ENCODE measurements at places on chromosomes 16 and 17.

DNA sequence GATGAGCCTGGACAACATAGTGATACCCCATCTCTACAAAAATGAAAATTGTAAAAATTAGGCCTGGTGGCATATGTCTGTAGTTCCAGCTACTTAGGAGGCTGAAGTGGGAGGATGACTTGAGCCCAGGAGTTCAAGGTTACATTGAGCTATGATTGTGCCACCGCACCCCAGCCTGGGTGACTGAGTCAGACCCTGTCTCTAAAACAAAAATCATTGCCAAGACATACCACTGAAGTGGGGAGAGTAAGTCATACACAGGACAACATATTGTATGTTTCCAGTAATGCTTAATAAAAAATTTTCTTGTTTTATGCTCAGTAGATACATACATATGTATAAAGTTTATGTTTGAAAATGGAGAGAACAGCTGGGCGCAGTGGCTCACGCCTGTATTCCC, 39.2 kb downstream of the NDE1 start:
- no peak for DNase-seq

GRCh38 chr16:56615353-56615752, 7.0 kb downstream of the MT2A start:
- DNase-seq, result no peak

DNA sequence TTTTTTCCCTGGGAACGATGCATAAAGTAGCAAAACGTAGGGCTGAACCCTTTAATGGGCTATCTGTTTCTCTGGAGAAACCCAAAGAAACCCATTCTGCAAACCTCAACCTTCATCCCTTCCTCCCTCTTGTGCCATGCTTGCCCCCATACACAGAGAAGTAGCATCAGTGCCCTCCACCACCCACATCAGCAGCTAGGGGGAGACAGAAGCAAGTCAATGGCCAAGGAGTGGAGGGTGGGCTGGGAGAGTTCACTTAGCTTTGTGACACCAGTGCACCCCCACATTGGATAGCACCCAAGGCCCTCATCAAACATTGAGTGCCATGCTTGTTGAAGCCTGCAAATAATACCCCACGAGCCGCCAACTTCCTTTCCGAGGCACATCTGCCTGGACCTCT, 282.4 kb downstream of the ABCC12 start:
- DNase-seq, result no peak

DNA sequence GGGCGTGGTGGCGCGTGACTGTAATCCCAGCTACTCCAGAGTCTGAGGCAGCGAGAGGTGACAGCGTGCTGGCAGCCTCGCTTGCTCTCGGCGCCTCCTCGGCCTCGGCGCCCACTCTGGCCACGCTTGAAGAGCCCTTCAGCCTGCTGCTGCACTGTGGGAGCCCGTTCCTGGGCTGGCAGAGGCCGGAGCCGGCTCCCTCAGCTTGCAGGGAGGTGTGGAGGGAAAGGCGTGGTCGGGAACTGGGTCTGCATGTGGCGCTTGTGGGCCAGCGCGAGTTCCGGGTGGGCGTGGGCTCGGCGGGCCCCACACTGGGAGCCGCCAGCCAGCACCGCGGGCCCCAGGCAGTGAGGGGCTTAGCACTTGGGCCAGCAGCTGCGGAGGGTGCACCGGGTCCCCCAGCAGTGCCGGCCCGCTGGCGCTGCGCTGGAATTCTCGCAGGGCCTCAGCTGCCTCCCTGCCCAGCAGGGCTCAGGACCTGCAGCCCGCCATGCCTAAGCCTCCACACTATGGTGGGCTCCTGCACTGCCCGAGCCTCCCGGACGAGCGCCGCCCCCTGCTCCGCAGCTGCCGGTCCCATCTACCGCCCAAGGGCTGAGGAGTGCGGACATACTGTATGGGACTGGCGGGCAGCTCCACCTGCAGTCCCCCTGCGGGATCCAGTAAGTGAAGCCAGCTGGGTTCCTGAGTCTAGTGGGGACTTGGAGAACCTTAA, 1093.3 kb upstream of the CDH8 start:
- DNase-seq, result no peak

GRCh38 chr16:7979448-7980132, 610.7 kb downstream of the TMEM114 start:
- no peak for DNase-seq

DNA sequence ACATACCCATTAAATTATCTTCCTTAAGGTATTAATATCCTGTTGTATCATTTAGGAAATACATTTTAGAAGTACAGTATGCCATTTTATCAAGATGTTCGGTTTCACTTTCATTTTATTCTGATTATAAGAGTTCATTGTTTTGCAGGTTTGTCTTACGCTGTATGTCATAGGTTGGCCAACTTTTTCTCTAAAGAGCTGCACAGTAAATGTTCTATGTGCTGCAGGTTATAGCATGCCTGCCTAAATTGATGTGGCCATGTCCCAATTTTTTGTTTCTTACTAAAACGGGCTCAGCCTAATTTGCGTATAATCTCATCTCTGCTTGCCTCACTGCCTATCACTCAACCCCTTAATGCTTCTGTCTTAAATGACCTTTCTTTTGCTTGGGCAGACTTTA, 126.4 kb downstream of the USP22 start:
- no peak for DNase-seq

- DNase-seq, result no peak
Observed at GRCh38 chr17:35710950-35711349, 20.5 kb upstream of the RASL10B start.

GRCh38 chr17:31583772-31584356, 192.4 kb downstream of the RAB11FIP4 start:
- no peak for DNase-seq

GRCh38 chr17:64171041-64171440, 41.1 kb upstream of the ERN1 start:
- DNase-seq, result no peak

GRCh38 chr16:19912455-19913339, 28.0 kb upstream of the GPRC5B start:
- no peak for DNase-seq

DNA sequence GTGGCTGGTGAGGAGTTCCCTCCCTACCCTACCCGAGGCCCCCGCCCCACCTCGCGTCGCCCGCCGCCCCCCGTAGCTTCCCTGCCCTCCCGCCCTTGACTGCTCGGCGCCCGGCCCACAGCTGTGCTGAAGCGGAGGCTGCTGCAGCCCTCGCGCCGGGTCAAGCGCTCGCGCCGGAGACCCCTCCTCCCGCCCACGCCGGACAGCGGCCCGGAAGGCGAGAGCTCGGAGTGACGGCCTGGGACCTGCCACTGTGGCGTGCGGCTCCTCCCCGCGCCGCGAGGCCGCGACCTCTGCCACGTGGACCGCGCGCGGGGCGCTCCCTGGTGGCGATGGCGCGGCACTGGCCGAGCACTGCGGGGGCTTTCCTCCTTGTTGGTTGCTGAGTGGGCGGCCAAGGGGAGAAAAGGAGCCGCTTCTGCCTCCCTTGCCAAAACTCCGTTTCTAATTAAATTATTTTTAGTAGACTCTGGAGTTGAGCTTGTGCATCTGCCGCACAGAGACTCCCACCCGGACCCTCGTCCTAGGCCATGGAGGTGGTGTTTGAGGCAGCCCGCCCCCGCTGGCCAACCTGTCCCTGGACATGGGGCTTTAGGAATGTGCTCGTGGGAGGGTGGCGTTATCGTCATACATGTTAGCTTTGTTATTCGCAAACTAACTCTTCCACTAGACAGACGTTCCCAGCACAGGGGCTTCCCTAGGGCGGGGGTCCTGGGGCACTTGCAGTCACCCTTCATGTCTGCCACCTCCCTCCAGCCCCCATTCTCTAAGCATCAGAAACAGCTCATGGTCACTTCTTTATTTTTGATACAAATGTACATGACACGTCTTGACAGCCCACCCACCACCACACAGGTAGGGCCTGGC, 4.4 kb downstream of the TP53I13 start:
- peak; percentile 78 for DNase-seq

DNA sequence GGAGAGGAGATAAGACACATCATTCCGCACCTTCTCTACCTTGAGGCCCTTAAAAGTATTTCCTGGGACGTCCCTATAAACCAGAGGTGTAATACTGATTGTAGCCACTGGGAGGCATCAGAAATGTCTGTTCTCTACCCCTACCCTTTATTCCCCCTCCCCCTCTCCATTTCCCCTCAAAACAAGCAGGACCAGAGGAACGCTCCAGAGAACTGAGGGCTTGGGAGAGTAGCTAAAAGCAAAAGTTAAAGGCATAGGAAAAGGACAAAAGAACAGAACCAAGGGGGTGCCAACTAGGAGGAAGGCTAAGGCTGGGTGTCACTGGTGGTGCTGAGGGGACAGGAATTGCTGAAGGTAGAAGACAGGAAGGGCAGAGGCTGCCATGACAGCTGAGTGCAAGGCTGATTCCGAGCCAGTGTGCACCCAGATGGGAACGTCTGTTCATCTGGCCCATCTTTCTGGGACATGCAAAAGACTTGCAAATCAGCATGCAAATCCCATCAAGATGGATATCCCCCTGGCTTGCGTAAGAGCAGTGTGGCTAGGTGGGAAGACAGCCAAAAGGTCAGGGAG, 6.7 kb downstream of the CAMTA2 start:
- DNase-seq, result peak; percentile 41

DNA sequence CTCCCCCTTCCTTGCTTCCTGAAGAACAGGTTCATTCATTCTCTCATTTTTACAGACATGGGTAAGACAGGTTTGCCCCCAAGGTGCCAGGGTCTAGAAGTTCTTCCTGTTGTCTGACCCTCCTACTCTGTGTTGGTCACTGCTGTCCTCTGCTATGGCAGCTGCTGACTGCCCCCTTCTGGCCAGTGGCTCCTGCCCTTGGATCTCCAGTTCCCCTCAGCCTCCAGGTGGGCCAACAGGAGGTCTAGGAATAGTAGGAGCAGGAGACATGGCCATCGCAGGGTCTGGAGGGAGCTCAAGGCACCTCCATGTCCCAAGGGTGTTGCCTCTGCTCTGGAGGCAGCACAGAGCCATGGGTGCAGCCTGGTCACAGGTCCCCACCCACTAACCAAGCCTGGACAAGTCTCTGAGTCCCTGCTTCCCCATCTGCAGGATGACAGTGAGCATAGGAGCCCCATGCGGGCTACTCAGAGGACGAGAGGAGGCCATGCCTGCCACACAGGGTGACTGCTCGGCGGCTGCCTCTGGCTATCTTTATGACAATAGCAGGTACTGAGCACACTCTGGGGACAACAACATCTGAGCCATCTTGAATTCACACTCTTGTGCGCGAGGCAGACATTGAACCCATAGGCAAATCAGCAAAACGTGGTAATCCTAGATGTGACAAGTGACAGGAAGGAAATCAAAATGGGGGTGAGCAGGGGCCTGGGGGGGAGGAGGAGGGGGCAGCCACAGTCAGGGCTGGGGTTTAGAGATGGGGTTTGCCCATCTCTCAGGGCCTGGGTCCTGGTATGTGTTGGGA, 27.0 kb upstream of the NXPH3 start:
- no peak for DNase-seq

- DNase-seq, result no peak
Observed at GRCh38 chr16:51149721-51150164, 1.3 kb downstream of the SALL1 start.

DNA sequence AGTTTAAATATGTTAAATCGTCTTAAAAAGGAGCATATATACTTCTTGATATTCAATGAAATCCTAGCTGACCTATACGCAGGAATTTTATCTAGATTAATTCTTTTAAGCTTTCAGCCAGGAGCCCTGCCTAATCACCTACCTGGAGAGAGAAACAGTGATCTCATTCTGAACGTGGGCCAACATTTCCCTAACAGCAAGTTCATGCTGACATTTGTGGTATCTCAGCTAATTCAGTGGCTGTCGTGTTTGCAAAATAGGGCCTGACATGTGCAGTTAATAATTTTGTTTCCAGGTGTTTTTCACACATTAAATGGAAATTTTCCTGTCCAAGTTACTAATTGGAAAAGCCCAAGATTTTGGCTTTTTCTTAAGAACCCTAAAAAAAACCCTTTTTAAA, 17.4 kb downstream of the KRT24 start:
- no peak for DNase-seq

GRCh38 chr16:69709456-69710084, 16.8 kb downstream of the NQO1 start:
- no peak for DNase-seq

GRCh38 chr16:88667461-88667860, 4.6 kb upstream of the MVD start:
- no peak for DNase-seq

DNA sequence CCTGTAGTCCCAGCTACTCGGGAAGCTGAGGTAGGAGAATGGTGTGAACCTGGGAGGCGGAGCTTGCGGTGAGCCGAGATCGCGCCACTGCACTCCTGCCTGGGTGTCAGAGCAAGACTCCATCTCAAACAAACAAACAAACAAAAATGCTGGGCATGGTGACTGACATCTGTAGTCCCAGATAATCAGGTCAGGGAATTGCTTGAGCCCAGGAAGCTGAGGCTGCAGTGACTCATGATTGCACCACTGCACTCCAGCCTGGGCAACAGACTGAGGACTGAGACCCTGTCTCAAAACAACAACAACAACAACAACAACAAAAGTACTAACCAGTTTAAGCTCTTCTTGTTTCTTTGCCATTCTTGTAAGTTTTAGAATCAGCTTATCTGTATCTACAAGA, 383.0 kb upstream of the PMFBP1 start:
- DNase-seq, result no peak

GRCh38 chr17:75047398-75048098, 523 bp downstream of the KCTD2 start:
- DNase-seq, result no peak

DNA sequence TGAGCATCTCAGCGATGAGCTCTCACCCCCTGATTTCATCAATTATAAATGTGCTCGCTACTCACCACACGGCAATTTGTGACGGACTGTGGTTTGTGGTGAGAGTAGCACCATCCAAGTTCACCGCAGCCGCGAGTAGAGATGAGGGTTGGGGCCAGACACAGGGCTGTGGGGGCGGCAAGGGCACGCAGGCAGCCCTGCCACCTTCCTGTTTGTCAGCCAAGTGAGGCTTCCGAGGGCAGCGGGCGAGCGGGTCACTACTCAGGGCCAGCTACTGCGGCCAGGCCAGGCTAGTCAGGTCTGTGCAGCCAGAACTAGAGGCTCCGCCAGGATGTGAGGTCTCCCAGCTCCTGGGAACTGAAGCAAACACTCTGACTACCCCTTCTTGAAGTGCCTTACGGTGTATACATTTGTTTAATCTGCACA, 39.6 kb upstream of the MEOX1 start:
- DNase-seq, result no peak

Measured in memory B cell (primary cell).